Activated T-cell treated with anti-CD3 and anti-CD28 coated beads, Interleukin-2, amount 50 U/mL, for 4 hours (primary cell): ENCODE measurements at places on chromosomes 4 and X.

GRCh38 chrX:112746812-112747595 lies 67.3 kb upstream of the LHFPL1 start:
- DNase-seq = no peak

DNA sequence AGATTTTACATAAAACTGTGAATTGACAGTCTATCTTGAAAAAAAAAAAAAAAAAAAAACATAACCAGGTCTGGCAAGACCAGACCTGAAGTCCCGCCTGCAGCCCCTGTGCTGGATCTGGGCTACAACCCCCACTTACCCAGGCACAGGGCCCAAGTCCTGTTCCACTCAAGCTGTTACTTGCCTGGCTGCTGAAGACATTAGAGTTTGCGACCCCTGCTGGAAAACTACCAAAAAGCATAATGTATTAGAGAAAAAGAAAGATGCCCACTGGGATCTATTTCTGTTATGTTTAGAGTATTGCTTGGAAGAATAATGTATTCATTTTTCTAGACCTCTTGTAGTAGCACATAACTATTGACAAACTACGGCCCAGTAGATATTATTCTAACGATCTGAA lies 4.7 kb downstream of the HS3ST1 start:
- no peak for DNase-seq

DNA sequence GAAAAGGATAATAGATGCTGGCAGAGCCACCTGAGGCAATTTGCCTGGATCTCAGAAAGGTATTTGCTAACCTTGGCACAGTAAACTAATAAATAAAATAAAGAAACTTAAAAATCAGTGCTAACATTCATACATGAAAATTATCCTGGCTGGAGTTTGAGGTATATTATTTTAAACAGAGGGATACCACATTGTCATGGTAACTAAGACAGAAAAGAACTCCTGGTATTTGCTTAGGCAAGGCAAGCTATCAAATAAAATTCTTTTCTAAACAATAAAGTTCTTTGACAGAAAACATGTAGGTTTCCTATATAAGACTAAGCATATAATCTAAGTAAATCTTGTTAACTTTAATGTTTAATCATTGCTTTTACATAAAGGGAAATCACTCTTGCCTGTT lies 218.8 kb downstream of the MAGEB17 start:
- no peak for DNase-seq

- no peak for DNase-seq
These were observed 17.7 kb upstream of the TMEM144 start for GRCh38 chr4:158192439-158193158.

GRCh38 chr4:72319601-72320021 lies 249.4 kb downstream of the ADAMTS3 start:
- DNase-seq = no peak

DNA sequence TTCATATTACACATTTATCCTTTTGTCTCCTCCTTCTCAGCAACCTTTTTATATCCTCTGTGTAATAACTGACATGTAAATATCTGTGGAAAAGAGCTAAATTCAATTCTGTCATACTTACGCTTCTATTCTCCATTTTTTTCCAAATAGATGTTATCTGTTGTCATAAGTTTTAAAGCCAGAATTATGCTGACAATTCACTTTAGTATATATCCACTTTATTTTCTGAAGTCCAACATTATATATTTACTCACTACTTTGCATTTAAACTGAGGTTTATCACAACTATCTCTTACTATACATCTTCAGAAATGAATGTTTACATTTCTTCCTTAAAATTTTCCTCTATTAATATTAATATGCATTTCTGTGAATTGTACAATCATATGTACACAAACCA lies 247.9 kb upstream of the PCDH10 start:
- DNase-seq = no peak

- DNase-seq = no peak
These were observed 97.0 kb upstream of the LNX1 start for GRCh38 chr4:53688186-53688790.

- DNase-seq = no peak
These were observed 370.7 kb downstream of the GPAT3 start for GRCh38 chr4:83906561-83906960.

DNA sequence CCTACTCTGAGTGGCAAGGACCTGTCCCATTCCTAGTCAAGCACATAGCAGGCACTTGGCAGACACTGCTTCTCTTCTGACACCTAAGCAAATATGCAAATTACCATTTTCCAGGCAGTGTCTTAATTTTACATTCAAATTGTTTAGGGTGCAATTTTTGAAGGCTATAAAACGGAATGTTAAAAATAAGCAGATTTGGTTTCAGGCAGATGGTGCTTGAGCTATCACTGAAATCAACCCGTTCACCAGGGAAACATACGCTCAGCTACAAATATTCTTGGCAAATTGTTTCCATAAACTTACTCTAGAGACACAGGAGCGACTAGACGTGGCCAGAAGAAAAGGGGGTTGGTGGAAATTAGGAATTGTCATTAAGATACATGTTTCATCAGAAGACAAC lies 45.7 kb downstream of the BEND2 start:
- DNase-seq = no peak

GRCh38 chrX:44906041-44906440 lies 33.1 kb downstream of the KDM6A start:
- no peak for DNase-seq

DNA sequence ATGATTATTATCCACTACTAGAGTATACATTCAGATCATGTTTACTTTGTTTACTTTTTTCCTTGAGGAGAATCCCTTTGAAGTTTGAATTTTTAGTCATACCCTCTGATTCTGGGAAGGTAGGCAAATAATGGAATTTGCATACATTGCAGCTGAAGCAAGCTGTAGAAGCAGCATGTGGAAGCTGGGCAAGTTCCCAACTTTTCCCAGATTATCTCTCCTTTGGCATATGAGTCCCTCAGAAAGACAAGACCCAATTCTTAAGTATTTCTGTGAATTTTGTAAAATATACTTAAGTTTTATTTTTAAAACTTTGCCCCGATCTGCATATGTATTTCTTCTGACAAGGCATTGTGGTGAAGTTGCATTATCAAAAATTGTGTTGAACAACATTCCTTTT lies 94.9 kb downstream of the CNKSR2 start:
- no peak for DNase-seq

DNA sequence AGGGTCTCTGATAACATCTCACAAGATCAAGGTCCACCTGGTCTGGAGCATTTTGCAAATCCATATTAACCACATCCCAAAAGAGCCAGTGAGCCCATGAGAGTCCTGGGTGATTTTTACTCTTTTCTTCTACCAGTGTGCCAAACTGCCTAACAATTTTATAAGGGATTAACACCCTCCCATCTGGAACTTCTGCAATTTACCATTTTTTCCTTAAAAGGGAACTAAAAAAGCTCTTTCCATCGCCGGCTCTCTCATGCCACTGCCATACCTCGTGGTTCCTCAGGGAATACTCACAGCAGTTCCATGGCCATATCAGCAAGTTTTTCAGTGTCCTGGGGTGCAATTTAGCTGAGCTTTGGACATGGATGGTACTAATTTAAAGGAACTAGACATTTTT lies 55.7 kb downstream of the SEPSECS start:
- no peak for DNase-seq
